HCT116 (cell line): ENCODE measurements at places on chromosomes 7 and 10.

- DNase-seq, result no peak
Observed at GRCh38 chr10:70437721-70438120, 3.8 kb downstream of the NODAL start.

DNA sequence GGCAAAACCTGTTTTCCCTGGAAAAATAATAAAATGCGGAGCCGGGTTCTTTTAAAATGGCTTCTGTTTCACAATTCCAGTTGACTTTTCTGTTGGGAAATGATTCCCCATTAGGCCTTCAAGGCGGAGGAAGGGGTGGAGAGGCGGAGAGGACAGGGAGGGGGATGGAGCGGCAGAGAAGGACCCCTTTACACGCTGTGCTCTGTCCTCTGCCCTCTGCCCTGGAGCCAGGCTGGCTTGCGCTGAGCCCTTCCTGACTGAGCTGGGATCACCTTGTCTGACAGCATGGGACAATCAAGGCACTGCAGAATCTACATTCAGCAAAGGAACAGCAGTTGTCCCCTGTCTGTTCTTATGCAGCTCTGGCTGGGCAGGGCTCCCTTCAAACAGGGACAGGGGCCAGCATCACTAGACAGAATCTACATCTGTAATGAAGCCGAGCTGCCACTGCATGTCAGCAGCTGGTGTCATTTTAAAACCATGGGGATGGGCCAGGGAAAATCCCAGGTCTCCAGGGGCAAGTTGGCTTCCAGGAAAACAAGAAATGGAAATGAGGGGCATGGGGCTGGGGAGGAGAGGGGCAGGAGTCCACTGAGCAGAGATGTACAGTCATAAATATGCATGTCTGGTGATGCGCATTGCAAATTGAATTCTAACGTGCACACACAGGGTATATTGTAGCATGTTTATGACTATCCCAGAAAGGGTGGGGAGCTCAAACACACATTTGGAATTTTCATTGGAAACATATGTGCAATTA lies 120.0 kb downstream of the MKX start:
- DNase-seq, result no peak

DNA sequence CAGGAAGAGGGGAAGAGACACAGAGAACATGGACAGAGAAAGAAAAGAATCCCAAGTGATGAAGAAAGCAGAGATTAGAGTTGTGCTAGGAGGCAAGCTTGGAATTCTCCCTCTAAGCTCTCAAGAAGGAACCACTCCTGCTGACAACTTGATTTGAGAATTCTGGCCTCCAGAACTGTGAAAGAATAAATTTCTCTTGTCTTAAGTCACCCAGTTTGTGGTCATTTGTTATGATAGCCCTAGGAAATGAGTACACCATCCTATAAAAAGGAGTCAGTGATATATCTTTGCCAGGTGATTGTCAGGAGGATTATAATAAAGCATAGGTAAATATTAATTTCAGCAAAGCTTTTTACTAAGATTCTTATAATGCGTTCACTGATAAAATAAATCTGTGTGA lies 82.7 kb upstream of the TFEC start:
- DNase-seq, result no peak

DNA sequence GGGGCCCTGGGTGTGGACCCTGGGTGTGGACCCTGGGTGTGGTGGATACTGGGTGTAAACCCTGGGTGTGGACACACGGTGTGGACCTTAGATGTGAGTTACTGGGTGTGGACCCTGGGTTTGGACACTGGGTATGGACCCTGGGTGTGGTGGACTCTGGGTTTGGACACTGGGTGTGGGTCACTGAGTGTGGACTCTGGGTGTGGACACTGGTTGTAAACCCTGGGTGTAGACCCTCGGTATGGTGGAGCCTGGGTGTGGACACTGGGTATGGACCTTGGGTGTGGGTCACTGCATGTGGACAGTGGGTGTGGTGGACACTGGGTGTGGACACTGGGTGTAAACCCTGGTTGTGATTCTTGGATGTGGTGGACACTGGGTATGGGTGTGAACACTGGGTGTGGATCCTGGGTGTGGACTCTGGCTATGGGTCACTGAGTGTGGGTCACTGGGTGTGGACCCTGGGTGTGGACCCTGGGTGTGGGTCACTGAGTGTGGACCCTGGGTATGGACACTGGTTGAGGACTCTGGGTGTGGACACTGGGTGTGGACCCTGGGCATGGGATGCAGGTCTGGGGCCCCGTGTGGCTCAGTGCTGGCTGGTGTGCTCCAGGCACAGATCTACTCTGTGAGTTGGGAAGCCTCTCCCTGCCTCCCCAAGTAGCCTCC lies 356.2 kb downstream of the GLRX3 start:
- DNase-seq, result no peak

DNA sequence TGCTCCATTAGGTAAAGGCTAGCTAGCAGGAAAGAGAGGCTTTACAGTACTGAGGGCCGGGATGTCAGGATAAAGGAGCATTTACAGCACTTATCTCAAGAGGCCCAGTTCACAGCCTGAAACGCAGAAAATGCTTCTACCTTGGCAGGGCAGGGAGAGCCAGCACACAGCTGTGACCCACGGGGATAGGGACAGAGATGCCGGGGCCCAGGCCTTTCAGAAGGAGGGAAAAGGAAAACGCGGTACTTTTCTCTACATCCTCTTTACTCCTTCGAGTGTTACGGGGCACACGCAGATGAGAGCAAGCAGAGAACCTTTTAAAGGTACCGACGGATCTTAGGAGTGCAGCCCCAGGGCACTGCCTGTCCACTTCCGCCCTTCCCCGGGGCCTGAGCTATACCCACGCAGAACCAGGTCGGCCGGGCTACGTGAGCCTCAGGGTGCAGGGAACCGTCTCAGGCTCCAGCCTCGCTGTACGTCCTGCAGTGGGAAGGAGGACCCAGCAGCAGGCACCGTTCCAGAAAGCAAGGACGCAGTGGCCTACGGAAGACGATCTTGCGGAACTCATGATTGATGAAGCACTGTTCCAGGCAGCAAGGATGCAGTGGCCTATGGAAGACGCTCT lies 232.3 kb downstream of the ELFN1 start:
- no peak for DNase-seq

DNA sequence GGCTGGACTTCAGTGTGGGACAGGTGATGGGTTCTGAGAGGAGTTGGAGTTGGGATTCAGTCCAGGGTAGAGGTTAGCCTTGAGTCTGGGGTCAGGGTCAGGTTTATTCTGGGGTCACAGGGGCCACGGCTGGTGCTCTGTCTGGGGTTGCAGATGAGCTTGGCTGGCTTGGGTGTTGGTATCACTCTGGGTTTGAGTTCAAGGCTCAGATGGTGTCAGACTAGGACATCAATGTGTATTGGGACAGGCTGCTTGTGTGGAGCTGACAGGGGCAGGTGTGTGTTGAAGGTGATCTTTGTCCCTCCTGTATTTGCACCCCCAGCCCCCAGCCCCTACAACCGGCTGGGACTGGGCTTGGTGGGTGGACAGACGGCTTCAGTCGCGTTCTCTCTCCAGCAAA lies 26.8 kb downstream of the TMEM270 start:
- no peak for DNase-seq

GRCh38 chr10:100014071-100014762 lies 4.5 kb upstream of the DNMBP start:
- DNase-seq, result no peak

DNA sequence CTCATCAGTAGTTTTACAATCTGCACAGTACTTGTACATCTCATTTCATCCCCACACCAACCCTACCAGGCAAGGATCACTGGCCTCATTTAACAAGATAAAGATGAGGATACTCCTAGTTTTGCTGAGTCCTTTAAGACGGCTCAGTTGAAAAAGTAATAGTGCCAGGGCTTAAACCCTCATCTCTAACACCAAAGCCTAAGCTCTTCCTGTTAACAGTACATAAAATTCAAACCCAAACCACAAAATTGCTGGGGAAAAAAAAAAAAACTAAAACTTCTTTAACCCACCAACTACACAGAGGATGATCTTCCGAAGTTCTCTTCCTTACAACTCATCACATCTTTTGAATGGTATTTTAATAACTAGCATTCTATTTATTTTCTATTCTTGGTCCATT lies 1.3 kb downstream of the SAR1A start:
- DNase-seq, result no peak
